ENCODE measurements at places on chromosomes 13 and 19.
A peak's percentile ranks its signal among the peaks of the same experiment; 100 is the strongest.

DNA sequence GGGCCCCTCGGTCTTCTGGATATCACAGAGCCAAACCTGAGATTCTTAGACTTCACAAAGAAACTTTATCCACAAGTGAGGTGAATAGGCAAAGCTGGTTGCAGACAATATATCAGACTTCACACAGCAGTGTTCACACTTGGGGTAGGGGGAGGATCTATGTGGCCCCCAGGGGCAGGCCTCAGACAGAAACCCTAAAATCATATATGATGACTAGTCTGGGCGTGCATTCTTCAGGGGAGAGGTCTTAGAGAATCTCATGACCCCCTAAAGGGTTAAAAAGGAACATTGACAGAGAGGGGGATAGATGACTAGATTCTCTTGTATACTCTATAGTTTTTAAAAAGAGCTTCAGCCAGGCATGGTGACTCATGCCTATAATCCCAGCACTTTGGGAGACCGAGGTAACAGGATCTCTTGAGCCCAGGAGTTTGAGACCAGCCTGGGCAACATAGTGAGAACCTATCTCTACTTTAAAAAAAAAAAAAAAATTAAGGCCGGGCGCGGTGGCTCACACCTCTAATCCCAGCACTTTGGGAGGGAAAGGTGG, 2.8 kb downstream of the TYROBP start:
- DNase-seq, result no peak

DNA sequence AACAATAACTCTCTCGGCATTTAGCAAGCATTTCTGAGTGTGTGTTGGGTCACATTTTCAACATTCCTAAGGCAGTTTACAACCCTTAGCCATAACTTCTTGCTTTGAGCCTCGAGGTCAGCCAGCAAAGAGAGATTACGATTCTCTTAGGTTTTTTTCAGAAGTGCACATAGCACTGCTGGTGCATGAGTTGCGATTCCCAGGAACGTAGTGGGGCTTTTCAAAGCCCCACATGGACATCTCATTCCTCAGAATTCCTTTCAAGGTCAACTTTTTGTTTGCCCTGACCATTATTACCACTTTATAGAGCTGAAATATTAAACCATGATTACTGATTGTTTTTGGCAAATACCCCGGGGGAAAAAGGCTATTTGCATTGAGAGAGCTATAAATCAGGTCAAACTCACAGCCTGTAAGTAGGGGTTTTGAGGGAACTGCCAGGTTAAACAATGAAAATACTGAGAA, 705.3 kb downstream of the GPC5 start:
- DNase-seq, result no peak

DNA sequence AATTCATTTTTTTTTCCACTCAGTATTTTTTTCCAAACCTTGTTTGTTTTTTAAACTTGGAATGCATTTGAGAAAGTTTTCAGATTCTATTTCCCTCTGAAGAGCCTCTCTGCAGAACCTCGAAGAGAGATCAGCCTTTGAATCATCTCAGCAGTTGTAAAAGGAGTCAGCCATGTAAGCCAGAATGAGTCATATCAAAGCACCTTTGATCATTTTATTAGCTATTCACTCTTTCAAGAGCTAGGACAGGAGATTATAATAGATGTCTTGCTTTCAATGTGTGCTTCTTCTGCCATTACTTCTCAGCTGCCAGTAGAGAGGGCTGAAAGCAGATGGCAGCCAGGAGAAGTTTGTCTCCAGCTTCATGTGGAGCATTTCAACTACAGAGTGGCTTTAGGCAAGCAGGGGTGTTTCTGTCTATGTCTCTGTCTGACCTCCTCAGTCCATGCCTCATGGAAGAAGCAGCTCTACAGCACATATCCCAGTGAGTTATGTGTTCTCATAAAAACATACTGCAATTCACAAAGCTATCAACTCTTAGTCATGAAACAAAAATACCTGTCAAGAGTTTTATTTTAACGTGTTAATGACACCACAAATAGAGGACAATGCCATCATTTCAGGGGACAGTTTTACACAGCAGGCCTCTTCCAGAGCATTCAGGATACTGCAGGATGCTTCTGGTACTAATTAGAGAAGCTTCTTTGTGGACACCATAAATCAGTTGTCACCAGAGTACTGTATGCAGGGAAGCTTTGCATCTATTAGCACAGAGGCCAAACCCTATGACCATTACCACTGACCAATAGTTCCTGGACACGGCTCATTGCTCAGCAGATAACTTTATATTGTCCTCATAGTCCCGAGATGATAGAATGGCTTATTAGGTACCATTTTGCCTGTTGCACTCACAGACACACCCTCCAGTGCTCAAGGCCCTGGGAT, 94.3 kb downstream of the NHLRC3 start:
- DNase-seq, result no peak

- DNase-seq, result no peak
These were observed 10.0 kb downstream of the CFD start for GRCh38 chr19:869245-870177.

DNA sequence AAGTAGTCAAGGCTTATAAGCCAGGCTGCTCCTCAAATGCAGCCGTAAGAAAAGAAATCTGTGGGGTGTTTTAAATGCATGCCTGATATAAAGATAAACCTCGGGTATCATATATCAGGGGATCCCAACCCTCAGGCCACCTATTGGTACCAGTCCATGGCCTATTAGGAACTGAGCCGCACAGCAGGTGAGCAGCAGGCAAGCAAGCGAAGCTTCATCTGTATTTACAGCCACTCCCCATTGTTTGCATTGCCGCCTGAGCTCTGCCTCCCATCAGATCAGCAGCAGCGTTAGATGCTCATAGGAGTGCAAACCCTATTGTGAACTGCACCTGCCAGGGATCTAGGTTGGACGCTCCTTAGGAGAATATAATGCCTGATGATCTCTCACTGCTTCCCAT, 233.5 kb upstream of the SERP2 start:
- peak; percentile 69 for DNase-seq

- DNase-seq, result no peak
These were observed 665.6 kb downstream of the FGF9 start for GRCh38 chr13:22336460-22336859.

DNA sequence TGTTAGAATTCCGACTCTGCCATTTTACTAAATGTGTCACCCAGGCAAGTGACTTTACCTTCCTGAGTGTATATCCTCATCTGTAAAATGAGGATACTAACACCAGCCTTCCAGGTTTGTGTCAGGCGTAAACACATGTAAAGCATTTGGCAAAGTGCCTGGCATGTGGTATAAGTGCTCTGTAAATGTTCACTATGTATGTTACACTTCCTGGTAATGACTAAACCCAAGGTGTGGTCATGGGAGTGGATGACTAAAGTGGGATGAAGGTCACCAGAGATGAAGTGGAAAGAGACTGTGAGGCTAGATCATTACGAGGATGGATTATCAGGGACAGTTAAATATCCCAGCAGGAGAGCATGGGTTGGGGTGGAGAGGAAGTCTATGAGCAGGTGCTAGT, 25.6 kb downstream of the DEDD2 start:
- DNase-seq, result no peak

- DNase-seq, result no peak
These were observed 249.8 kb downstream of the DCLK1 start for GRCh38 chr13:35881360-35881759.

DNA sequence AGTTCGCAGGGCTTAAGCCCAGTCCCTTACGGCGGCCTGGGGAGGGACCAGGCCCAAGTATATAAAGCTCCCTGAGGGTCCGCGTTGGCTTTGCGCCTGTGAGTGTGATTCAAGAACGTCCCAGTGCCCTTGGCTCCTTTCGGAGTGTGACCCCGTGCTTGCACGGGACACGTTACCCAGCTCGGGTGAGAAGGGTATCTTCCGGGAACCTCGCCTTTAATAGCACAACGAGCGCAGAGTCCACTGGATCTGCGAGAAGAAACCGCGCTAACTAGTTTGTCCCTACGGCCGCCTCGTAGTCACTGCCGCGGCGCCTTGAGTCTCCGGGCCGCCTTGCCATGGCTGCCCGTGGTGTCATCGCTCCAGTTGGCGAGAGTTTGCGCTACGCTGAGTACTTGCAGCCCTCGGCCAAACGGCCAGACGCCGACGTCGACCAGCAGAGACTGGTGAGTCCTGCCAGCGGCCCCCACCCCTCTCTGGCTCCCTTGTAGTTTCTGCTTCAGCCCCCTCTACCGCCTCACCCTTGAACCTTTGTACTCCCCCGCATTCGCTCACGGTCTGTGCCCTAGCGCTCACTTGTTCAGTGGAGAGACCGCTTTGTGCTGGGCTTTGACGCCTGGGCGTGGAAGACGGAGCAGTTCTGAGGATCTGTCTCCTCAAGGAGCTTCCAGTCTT, at the start of gene DNAJC15:
Gene DNAJC15 (plus strand): TSS at position 298 of the 675 bp plus-strand sequence. CDS start 41 bp downstream, at position 339.
- DNase-seq, result no peak

DNA sequence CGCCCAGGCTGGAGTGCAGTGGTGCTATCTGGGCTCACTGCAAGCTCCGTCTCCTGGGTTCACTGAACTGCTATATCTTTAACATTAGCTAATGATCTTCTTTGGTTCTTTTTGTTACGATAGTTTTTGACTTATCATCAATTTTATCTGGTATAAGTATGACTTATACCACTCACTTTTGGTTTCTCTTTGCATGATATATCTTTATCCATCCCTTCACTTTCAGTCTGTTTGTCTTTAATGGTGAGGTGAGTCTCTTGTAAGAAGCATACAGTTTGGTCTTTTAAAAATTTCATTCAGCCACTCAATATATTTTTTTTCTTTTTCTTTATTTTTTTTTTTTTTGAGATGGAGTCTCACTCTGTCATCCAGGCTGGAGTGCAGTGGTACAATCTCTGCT, 58.4 kb downstream of the ADGRE1 start:
- no peak for DNase-seq

- no peak for DNase-seq
These were observed 437.6 kb upstream of the KLF12 start for GRCh38 chr13:74571811-74572210.

DNA sequence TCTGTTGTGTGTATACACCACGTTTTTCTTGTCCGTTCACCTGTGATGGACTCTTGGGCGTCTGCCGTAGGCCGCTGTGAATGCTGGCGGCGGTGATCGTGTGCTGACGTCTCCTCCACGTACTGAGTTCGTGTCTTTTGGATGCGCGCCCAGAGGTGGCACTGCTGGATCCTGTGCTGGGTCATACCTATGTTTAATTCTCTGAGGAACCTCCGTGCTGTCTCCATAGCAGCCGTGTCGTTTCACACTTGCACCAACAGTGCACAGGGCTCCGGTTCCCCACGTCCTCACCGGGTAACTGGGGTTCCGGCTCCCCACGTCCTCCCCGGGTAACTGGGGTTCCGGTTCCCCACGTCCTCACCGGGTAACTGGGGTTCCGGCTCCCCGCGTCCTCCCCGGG, 56.2 kb downstream of the ATP11A start:
- no peak for DNase-seq

DNA sequence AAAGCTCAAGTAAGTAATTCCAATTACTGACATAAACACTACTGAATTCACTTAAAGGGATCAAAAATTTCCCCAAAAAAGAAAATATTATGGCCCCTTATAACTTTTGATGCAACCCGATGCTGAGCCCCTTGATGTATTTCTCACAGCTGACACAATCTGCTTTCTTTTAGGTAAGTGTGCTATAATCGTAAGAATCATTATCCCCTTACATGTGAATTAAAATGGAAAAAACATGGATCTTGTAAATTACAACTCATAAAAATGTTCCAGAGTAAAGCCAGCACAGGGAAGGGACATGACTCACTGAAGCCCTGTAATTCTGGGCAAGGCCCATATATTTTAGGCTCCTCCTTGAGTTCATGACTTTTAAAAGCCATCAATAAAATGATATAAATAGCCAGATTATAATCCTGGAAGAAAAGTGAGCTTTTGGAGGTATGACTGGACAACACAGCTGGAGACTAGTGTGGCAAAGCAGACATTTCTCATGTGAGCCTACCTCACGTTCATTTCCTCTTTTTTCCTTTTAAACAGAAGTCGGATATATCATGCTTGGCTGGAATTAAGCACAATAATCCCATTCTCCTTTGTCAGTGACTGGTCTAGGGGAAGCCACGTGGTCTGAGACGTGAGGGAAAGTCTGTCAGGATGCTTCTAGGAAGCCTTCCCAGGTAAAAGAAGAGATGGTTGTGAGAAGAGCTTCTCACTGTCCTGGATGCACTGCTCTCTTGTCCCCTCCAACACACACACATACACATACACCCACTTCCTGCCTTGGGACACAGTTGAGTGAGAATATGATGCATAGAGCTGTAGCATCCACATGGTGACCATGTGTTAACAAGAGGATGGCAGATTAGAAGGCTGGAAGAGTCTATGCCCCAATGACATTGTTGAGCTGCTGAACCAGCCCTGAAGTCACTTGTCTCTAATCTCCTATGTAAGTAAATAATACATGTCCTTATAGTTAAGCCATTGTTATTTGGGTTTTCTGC, 165.4 kb downstream of the RGCC start:
- no peak for DNase-seq

GRCh38 chr13:39023316-39023715, 14.6 kb downstream of the PROSER1 start:
- DNase-seq, result no peak

DNA sequence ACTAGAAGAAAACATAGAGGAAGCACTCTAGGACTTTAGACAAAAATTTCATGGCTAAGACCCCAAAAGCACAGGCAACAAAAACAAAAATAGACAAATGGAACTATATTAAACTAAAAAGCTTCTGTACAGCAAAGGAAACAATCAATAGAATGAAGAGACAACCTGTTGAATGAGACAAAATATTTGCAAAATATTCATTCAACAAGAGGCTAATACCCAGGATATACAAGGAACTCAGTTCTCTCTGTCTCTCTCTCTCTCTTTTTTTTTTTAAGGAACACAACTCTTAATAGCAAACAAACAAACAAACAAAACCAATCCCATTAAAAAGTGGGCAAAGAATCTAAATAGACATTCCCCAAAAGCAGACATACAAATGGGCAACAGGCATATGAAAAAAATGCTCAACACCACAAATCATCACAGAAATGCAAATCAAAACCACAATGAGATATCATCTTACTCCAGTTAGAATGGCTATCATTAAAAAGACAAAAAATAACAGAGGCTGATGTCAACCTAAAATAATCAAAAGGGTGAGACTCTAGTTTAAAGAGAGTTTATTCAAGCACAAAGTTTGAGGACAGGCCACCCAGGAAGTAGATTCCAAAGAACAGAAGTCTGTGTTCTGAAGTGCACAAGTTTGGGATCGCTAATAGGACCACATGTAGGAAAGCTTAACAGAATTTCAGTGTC, 27.1 kb upstream of the SLC7A9 start:
- DNase-seq, result no peak

GRCh38 chr13:19153782-19154450, 27.7 kb downstream of the TUBA3C start:
- no peak for DNase-seq

GRCh38 chr13:105255472-105255871, 1280.0 kb downstream of the EFNB2 start:
- DNase-seq, result no peak

Data from NCI-H1105 (cell line).